ENCODE measurements at places on chromosomes 1 and 21. TPM values are rescaled to one million over a fixed set of nuclear protein-coding genes. Genes with fewer than 3 reads are reported as not detected.

DNA sequence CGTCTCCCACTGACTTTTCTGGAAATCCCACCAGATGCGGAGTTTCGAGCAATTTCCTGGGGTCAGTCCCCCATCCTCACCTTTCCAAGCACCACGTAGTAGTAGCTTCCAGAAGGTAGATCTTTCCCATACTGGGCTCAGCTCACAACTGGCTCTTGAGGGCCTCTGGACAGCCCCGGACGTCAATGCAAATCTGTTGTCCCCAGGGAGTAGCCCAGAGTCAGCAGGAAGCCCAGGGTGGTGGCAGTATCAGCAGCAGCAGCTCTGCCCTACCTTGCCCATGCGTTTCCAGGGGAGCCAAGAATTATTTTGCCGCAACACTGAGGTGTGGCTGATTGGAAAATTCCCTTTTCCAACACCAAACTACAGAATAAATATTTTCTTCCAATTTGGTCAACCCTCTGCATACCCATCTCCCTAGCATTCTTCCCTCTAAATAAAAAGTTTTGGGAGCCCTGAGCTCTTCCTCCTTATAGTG, 70.3 kb downstream of the CD46 start:
- peak; percentile 65 for DNase-seq
- no peaks in the 10 kb centered on the region for H3K27me3 ChIP-seq
- H3K36me3 ChIP-seq, result peaks cover 16% of the 10 kb centered on the region
- H3K4me1 ChIP-seq, result peaks cover 95% of the 10 kb centered on the region
- peak overlapping the region; percentile 93 for H3K27ac ChIP-seq
- peak overlapping the region; percentile 58 for H3K4me3 ChIP-seq

- no peaks in the 10 kb centered on the region for H3K4me1 ChIP-seq
- DNase-seq, result no peak
Measured at GRCh38 chr21:26539566-26539965, 33.5 kb downstream of the CYYR1 start.

UTS2 gene
- total RNA-seq, result not detected

DNA sequence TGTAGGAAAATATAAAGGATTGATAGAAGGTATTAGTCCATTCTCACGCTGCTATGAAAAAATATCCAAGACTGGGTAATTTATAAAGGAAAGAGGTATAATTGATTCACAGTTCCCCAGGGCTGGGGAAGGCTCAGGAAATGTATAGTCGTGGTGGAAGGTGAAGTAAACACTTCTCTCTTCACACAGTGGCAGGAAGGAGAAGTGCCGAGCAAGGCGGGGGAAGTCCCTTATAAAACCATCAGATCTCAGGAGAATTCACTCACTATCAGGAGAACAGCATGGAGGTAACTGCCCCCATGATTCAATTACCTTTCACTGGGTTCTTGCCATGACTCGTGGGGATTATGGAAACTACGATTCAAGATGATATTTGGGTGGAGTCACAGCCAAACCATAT, 1806.0 kb downstream of the MRPL39 start:
- DNase-seq, result no peak
- no peaks in the 10 kb centered on the region for H3K4me1 ChIP-seq
- no peak overlapping the region for H3K4me3 ChIP-seq
- no peak overlapping the region for H3K27ac ChIP-seq
- H3K27me3 ChIP-seq, result no peaks in the 10 kb centered on the region
- H3K36me3 ChIP-seq, result no peaks in the 10 kb centered on the region

GRCh38 chr1:48105165-48105564, 108.0 kb upstream of the TRABD2B start:
- peaks cover 3% of the 10 kb centered on the region for H3K27me3 ChIP-seq
- no peak overlapping the region for H3K4me3 ChIP-seq
- no peaks in the 10 kb centered on the region for H3K36me3 ChIP-seq

DNA sequence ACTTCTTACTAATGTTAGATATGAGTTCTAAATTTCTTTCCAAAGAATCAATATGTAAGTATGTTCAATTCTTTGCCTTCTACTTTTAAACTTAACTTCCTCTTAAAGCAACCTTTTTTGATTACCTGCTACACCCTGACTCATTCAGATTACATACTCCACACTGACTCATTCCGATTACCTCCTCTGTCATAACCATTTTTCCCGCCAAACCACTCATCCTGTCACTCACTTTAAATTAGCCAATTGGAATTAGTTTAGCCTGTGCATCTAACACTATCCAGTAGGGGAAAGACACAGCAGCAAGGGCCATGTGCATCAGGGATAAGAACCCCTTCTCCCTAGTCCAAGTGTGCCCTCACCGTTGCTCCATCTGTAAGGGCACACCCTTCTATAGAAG, 815.5 kb downstream of the BRINP3 start:
- H3K4me3 ChIP-seq, result no peak overlapping the region
- H3K4me1 ChIP-seq, result no peaks in the 10 kb centered on the region
- DNase-seq, result no peak
- H3K36me3 ChIP-seq, result no peaks in the 10 kb centered on the region
- no peak overlapping the region for H3K27ac ChIP-seq
- H3K27me3 ChIP-seq, result no peaks in the 10 kb centered on the region

OR10R2 gene
- total RNA-seq, result not detected

DNA sequence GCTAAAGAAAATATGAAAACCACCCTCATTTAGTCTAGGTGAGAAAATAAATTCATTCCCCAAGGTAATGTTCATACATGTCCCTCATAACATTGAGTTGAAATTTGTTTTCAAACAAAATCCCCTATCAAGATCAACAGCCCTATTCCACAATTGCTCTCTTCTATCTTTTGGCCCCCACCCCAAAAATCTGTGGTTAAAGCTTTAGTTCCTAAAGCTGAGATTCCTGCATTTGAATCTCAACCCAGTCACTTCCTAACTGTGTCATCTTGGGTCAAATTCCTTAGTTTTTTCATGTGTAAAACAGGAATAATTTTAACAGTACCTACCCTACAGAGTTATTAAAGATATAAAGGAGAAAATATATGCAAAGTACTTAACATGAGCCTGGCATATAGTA, 22.0 kb downstream of the KIAA0319L start:
- peaks cover 46% of the 10 kb centered on the region for H3K4me1 ChIP-seq
- peaks cover 5% of the 10 kb centered on the region for H3K36me3 ChIP-seq
- DNase-seq, result no peak
- H3K27me3 ChIP-seq, result no peaks in the 10 kb centered on the region
- H3K27ac ChIP-seq, result no peak overlapping the region
- H3K4me3 ChIP-seq, result no peak overlapping the region

DNA sequence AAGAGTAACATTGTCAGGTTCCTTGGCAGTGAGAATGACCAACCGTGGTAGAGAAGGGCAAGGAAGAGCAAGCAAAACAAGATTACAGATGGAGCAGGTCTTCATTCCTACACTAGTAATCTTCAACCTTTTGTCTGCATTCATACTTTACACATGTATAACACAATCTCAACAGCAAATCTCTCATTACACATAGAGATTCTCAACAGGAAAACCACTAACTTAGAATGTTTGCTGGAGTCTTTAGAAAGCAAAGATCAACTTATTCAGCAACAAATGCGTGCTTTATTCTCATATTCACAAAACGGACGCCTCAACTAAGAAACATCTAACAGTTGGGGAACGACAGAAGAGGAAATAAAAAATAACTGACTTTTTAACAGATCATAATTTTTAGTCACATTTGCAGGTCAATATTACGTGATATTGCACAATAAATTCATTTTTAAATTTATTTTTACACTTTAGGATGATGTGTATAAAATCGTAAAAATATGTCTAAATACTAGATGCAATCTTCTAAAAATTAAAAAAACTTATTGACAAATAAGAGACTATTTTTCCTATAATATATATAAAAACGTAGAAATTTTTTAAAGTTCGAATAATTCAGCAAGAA, 82.9 kb downstream of the ARID4B start:
- H3K36me3 ChIP-seq, result peaks cover 19% of the 10 kb centered on the region
- no peak for DNase-seq
- no peak overlapping the region for H3K27ac ChIP-seq
- peaks cover 9% of the 10 kb centered on the region for H3K4me1 ChIP-seq
- no peak overlapping the region for H3K4me3 ChIP-seq

DNA sequence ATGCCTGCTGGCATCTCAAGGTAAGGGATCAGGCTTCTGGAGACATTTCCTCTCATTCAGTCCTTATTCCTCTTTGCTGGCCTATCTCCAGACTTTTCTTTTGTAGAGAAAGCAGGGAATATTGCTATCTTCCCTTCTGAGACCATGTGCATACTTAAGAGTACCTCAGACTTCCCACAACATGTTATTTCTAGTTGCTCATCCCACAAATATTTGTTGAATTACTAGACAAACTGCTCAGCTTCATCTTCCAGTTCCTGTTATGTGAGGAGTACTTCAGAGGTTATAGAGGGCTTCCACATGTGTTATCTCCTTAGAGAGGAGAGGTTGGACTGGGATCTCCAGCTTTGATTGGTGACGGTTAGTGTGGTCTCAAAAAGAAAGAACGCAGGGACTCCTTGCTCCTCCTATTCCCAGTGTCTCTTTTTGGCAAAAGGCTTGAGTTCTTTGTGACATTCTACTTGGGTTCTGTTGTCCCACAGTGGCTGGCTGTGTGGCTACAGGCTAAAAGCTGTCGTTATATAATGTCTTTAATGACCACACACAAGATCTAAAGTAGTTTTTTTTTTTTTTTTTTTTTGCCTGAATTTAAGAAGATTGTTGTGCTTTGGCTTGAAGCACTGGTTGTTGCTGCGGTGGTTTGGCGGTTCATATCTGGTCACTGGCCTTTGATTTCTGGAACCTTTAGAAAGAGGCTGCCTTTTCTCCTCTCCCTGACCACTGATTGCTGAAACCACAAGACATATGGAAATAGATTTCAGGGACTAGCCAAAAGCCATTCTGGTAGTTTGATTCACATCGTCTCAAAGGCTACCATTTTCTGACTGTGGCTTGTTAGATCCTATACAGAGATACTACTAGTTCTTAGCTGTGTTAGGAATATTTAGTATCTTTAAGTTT, 78.7 kb downstream of the FGGY start:
- DNase-seq, result no peak
- no peaks in the 10 kb centered on the region for H3K36me3 ChIP-seq
- H3K27me3 ChIP-seq, result no peaks in the 10 kb centered on the region

- no peak overlapping the region for H3K27ac ChIP-seq
- H3K4me1 ChIP-seq, result peaks cover 42% of the 10 kb centered on the region
- no peak for DNase-seq
Measured at GRCh38 chr1:23441446-23442148, 17.0 kb upstream of the TCEA3 start.

DNA sequence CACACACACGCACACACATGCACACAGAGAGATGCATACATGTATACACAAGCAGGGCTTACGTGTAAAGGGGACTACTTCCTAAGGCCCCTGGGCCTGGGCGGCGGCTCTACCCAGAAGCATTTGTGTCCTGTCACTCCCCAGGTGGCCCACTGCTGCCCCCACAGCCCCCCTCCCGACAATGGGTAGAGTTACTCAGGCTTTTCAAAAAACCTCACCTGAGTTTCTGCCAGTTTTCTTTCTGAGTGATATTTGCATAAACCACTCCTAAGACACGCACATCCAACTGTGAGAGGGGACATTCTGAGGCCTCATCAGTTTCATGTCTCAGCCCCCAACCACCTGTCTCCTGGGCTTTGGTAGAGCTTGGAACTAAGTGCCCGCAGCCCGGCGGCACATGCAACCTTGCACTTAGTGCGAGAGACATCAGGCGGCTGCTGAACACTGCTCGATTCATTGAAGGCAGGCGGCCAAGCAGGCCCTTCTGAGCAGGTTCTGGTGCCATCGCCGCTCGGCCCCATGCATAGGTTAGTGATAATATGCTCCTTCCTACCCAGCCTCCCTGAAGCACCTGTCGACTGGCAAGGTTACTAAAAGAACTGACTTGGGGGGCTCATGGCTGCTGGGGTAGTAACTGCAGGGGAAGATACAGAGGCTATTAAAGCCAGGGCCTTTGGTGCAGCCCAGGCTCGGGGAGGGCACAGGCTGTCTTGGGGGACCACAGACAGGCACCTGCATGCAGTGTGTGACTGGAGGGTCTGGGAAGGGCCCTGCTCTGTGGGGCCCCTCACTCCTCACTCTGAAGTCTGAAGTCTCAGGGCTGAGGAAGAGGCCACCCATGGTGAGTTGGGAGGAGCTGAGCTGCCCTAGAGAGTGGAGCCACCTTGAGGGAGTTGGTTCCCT, 364.2 kb upstream of the VAMP3 start:
- H3K27me3 ChIP-seq, result no peaks in the 10 kb centered on the region
- no peaks in the 10 kb centered on the region for H3K4me1 ChIP-seq
- H3K27ac ChIP-seq, result no peak overlapping the region
- H3K4me3 ChIP-seq, result no peak overlapping the region
- peak; percentile 49 for DNase-seq

- H3K36me3 ChIP-seq, result peaks cover 52% of the 10 kb centered on the region
- no peaks in the 10 kb centered on the region for H3K27me3 ChIP-seq
- no peak for DNase-seq
- H3K27ac ChIP-seq, result no peak overlapping the region
Measured at GRCh38 chr1:185139246-185139645, 17.5 kb downstream of the TRMT1L start.

CLDN19 gene
- total RNA-seq, result 0.98 TPM

- no peak for DNase-seq
- H3K27ac ChIP-seq, result no peak within 1 kb of the TSS
- peaks cover 66% of the 10 kb centered on the region for H3K27me3 ChIP-seq
- peaks cover 15% of the 10 kb centered on the region for H3K4me1 ChIP-seq
Measured at GRCh38 chr1:13513895-13514546, at the start of gene LRRC38. Gene LRRC38 (minus strand): TSS chr1:13514003. CDS start chr1:13513593, 410 bp downstream.

GRCh38 chr1:226344441-226345259, 35.7 kb upstream of the LIN9 start:
- H3K27ac ChIP-seq, result no peak overlapping the region
- H3K4me1 ChIP-seq, result no peaks in the 10 kb centered on the region
- H3K36me3 ChIP-seq, result no peaks in the 10 kb centered on the region
- H3K27me3 ChIP-seq, result no peaks in the 10 kb centered on the region
- no peak overlapping the region for H3K4me3 ChIP-seq

- no peak overlapping the region for H3K27ac ChIP-seq
- no peak for DNase-seq
- H3K27me3 ChIP-seq, result peaks cover 12% of the 10 kb centered on the region
- no peaks in the 10 kb centered on the region for H3K4me1 ChIP-seq
- no peaks in the 10 kb centered on the region for H3K36me3 ChIP-seq
Measured at GRCh38 chr1:239956263-239956662, 135.4 kb upstream of the FMN2 start.

DNA sequence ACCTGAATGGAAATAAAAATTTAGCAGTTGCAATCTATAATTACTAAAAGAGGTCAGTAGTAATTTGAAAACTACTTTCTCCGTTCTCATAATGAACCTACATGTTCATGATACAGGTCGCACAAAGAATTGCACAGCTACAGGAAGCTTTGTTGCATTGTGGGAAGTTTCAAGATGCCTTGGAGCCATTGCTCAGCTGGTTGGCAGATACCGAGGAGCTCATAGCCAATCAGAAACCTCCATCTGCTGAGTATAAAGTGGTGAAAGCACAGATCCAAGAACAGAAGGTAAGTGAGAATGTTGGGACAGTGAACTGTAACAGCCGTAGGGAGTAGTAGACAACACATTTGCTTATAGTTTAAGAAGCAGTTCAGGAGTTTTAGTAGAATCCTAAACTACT, 68.8 kb upstream of the BMP8A start:
- DNase-seq, result no peak
- peaks cover 44% of the 10 kb centered on the region for H3K36me3 ChIP-seq
- H3K27me3 ChIP-seq, result no peaks in the 10 kb centered on the region
- H3K27ac ChIP-seq, result no peak overlapping the region
- H3K4me3 ChIP-seq, result no peak overlapping the region

GRCh38 chr1:86825319-86825718, 88.6 kb downstream of the SELENOF start:
- H3K4me3 ChIP-seq, result no peak overlapping the region
- H3K27me3 ChIP-seq, result no peaks in the 10 kb centered on the region
- H3K4me1 ChIP-seq, result no peaks in the 10 kb centered on the region
- no peaks in the 10 kb centered on the region for H3K36me3 ChIP-seq
- DNase-seq, result no peak

GRCh38 chr1:29249951-29250581, 13.7 kb downstream of the PTPRU start:
- no peaks in the 10 kb centered on the region for H3K4me1 ChIP-seq
- DNase-seq, result no peak
- H3K27me3 ChIP-seq, result no peaks in the 10 kb centered on the region
- H3K4me3 ChIP-seq, result no peak overlapping the region
- H3K36me3 ChIP-seq, result no peaks in the 10 kb centered on the region
